Mesangial cell (primary cell): ENCODE measurements at places on chromosomes 5 and 9. TPM values are rescaled to one million over a fixed set of nuclear protein-coding genes. Genes with fewer than 3 reads are reported as not detected.

Gene POLE3
- 20.5 and 59.6 TPM in 2 replicates for total RNA-seq

Gene PCDHGA2
- total RNA-seq: 1.1 and 4.1 TPM in 2 replicates

Gene TAL2
- total RNA-seq: 0.13 TPM in 1 of 2 replicates, not detected in the other

Gene OR1Q1
- total RNA-seq: not detected in 2 replicates

Gene NPR3
- total RNA-seq: 0.81 and 3.0 TPM in 2 replicates

Gene SHLD3
- total RNA-seq: 1.4 and 1.5 TPM in 2 replicates

Gene MSMP
- total RNA-seq: not detected in 2 replicates

Gene DMRT3
- total RNA-seq: 8.8 and 9.6 TPM in 2 replicates

Gene NRARP
- total RNA-seq: 0.38 and 1.8 TPM in 2 replicates

Gene TMEM174
- 0.13 TPM in 1 of 2 replicates, not detected in the other for total RNA-seq

Gene MYOZ3
- 1.5 and 2.4 TPM in 2 replicates for total RNA-seq

Gene DIPK1B
- 8.3 and 18.1 TPM in 2 replicates for total RNA-seq

Gene SNAPC3
- total RNA-seq: 18.0 and 22.3 TPM in 2 replicates

Gene CDH10
- total RNA-seq: 0.13 and 0.16 TPM in 2 replicates

Gene KIAA0825
- total RNA-seq: 0.65 and 2.2 TPM in 2 replicates

Gene ACSL6
- total RNA-seq: not detected in 2 replicates

Gene PRRX2
- 1.6 and 2.7 TPM in 2 replicates for total RNA-seq
